ENCODE measurements at places on chromosomes 7 and 10.
A peak's percentile ranks its signal among the peaks of the same experiment; 100 is the strongest.

DNA sequence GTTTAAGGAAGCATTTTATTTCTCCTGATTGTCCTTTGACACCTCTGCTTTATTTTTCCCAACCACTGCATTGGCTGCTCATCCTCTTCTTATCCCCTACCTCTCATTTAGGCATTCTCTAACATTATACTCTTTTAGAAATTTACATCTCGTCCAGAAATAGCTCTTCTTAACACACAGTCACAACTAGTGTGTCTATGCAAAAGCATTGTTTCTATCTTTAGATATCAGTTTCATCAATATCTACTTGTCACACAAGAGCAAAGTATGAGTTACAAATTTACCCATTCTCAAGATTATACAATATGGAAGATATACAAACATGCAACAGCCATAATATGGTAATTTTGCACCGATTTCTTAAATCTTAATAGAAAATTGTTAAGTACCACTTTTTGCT, 35.7 kb upstream of the MDFIC start:
- no peak for DNase-seq

DNA sequence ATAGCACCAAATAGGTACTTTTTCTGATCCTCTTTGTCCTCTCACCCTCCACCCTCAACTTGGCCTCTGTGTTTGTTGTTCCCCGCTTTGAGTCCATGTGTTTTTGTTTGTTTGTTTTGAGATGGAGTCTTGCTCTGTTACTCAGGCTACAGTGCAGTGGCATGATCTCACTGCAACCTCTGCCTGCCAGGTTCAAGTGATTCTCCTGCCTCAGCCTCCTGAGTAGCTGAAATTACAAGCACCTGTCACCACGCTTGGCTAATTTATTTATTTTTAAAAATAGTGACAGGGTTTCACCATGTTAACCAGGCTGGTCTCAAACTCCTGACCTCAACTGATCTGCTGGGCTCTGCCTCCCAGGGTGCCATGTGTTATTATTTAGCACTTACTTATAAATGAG, 5.3 kb downstream of the ZNF273 start:
- DNase-seq, result no peak

- no peak for DNase-seq
Measured at GRCh38 chr10:133139551-133140065, 20.4 kb upstream of the KNDC1 start.

DNA sequence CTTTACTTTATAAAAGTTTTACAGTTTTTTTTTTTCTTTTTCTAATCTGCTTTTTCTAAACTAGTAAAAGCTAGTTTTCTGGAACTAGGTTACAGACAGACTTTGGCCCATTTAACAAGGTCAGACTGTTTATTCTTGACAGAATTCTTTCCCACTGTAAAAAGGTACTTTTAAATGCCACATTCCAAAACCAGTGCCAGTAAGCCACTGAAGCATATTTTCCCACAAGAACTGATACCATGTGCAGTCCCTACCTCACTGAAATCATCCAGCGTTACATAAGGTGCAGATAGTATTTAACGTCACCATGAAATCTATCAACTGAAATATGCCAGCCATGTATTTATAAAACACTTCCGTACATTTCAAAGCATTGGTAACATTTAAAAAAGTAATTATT, 121.6 kb downstream of the CDK6 start:
- no peak for DNase-seq

- peak; percentile 70 for DNase-seq
Measured at GRCh38 chr7:150631866-150632864, at the start of gene GIMAP6. Gene GIMAP6, minus strand, starts transcription at chr7:150632385. Its CDS starts 2,243 bp downstream, at chr7:150630142.

DNA sequence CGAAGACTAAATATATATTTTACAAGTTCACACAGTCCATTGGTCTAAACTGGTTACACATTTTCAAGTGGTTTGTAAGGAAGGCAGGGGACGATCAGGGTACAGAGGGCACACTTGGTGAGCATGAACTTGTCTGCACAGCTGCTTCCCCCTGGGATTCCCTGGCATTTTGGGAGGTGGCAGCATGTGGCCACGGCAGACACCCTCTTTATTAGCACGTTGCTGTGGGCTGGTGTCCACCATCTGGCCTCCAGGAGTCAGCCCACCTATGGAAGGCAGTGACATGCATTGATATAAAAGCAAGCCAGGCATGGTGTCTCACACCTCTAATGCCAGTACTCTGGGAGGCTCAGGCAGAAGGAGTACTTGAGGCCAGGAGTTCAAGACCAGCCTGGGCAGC, 350.2 kb downstream of the TYW1 start:
- no peak for DNase-seq

DNA sequence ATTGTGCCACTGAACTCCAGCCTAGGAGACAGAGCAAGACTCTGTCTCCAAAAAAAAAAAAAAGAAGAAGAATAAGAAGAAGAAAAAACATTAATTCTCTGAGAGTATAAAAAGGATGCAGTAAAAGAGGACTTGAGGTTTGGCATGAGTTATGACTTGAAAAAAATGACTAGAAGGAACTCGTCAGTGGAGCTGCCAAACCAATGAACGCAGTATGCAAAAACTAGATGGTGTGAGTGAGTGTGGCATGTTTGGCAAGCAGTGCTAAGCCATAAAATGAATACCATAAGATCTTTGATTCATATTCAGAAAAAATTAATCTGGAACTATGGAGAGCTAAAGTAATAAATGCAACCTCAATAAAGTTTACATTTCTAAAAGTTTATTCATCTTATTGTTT, 68.6 kb upstream of the MEOX2 start:
- no peak for DNase-seq

- no peak for DNase-seq
Measured at GRCh38 chr7:43658718-43659548, 70.4 kb downstream of the COA1 start.

GRCh38 chr7:111089822-111090426, 1.0 kb upstream of the LRRN3 start:
- DNase-seq, result peak; percentile 36

- DNase-seq, result no peak
Measured at GRCh38 chr7:131145770-131146169, 181.9 kb upstream of the MKLN1 start.

DNA sequence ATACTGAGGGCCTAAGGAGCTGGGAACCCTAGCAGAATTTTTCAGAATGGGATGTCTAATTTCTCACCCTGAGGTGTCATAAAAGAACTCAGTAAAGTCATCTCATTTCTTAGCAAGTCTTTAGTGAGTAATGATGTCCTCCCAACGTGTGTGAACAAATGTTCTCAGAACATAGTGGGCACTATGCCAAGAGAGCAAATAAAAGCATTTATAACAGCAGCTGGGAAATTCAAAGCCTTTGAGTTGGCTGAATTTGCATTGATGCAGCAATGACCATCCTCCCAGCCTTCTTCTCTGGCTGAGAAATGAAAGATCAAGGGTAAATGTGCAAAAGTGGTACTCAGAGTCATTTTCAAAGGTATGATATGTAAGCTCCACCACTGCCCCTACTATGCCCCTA, 109.4 kb downstream of the FAM107B start:
- DNase-seq, result no peak

DNA sequence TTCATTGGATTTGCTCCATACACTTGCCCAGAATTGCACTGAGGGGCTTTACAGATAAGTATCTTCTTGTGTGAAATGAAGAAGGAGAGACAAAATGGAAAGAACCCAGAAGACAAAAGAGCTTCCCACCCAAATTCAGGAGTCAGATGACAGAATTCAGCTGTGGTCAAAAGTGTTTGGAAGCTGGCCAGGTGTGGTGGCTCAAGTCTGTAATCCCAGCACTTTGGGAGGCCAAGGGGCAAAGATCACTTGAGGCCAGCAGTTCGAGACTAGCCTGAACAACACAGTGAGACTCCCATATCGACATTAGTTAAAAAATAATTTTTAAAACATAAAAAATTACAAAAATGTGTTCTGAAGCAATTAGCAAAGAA, 27.1 kb downstream of the DUSP5 start:
- DNase-seq, result no peak

DNA sequence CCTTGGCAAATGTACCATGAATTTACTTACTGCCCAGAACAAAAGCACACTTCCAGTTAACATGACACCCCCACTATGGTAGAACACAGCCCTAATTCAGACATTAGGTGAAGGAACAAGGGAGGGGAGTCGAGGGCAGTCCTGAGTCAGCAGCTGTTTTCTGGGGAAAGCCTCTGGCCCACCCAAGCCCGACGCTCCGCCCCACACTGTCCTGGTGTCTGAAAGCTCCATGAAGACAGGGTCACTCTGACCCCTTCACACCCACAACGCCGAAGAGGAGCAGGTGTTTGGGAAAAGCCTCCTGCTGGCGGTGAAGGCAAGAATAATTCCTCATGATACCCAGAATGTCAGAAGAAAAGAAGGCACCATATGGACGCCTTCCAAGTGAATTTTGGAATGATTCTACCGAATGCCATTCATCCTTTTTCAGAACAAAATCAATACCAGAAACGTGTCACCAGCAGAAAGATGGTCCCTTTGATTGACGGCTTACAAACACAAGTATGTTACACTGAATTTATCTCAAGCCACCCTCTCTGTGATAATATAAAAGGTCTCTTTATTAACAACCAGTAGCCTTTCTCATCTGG, 172.1 kb downstream of the DIP2C start:
- no peak for DNase-seq

GRCh38 chr7:137890449-137890921, 43.7 kb upstream of the DGKI start:
- DNase-seq, result no peak

- DNase-seq, result no peak
Measured at GRCh38 chr10:103895411-103896186, 22.4 kb downstream of the STN1 start.

DNA sequence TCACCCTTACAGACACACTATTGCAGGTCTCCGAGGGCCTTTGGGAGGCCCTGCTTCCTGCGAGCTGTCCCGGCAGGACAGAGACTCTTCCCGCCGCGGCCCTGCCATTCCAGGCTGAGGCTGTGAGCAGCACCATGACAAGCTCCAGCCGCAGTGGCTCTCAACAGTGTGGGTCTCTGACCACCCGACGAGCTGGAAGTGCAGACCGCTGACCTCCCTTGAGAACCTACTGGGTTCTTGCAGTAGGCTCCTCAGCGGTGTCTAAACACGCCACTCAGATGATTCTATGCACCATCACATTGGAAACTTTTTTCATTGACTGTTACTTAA, 303.4 kb downstream of the WDR37 start:
- no peak for DNase-seq

DNA sequence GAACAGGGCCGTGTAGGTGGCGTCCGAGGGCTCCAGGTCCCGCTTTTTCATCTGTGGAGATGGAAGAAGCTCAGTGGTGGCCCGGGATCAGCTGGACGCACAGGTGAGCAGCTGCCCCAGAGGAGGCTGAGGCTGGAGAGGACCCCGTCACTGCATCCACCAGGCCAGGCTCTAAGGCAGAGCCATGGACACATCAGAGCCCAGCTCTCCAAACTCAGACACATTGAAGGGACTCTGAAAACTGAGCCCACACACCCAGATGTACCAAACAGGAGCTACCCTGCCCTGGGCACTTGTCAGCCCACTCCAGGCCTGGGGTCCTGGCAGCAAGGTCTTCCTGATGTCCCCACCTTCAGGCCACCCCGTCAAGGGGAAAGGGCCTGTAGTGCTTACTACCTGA, 8.8 kb downstream of the PTCD1 start:
- DNase-seq, result no peak

- DNase-seq, result no peak
Measured at GRCh38 chr7:127953423-127954356, 77.5 kb downstream of the LRRC4 start.

DNA sequence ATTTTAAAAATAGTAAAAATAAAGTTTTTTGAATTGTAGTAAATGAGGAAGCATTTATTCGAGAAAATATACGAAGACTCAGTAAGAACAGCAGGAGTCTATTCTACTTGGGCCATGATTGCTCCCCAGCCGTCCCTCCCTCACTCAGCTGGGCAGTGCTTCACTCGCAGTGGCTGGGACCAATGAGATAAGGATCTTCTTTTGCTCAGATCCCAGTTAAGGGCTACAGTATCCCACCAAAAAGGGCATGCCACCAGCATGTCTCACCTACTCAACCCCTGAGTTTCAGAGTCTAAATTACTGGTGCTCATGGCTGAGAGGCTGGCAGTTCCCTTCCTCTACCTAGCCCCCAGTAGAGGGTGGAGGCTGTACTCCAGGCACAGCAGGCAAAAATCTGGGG, 455.7 kb upstream of the PFKP start:
- DNase-seq, result no peak

DNA sequence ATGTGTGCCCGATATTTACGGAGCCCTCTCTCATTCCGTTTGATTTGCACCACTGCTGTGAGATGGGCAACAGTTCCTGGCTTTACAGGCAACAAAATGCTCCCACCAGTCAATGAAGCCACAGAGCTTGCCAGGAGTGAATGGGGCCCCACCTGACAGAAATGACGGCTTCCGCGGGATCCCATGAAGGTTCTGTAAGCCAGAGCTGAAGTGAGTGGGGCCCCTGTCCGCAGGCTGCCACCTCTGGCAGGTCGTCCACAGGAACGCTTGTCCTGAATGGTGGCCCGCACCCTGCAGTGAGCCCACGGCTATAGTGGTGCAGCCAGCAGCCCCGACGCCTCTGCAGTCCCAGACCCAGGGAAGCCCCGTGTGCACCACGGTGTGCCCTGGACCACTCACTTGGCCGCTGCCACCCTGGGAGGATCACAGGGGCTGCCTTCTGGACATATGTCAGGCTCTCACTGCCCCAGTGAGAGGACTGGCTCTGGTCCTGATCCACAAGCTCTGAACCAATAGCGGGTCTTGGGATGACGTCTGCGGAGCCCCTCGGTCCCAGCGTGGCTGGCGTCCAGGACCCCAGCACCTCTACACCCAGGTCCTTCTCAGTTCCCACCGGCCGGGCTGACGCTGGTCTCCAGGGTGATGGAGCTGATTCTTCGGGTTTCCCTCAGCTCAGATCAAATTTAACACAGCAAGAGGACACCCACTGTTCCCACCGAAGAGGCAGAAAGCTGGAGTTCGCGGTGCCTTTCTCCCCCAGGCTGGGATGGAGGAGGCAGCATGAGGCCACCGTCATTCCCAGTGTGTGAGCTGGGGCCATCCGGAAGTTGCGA, 511.9 kb downstream of the DNAJB6 start:
- no peak for DNase-seq

- DNase-seq, result no peak
Measured at GRCh38 chr7:4714161-4714700, 32.1 kb downstream of the FOXK1 start.

- DNase-seq, result no peak
Measured at GRCh38 chr10:125411724-125412123, 251.4 kb upstream of the CTBP2 start.

GRCh38 chr7:76372984-76373833, 14.4 kb upstream of the YWHAG start:
- DNase-seq, result no peak

DNA sequence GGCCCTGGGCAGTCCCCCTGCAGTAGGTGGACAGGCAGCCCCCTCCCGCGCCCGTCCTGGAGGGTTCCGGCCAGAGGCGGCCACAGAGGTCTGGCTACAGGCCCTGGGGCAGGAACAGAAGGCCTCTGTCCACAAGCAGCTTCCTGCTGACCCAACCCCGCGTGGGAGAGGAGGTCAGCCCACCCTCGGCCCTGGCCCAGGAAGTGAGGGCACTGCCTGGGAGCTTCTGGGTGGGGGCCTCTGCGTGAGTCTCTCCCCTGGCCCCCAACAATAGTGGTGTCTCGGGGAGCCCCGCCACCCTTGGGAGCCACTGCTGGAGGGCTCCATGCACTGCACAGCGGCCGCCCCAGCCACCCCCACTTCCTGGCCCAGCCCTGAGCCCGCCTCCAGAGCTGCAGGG, 4.7 kb downstream of the MICALL2 start:
- no peak for DNase-seq
